Stimulated activated CD8-positive, alpha-beta memory T cell treated with anti-CD3 and anti-CD28 coated beads, Interleukin-4, amount 100 ng/mL, for 1 hour (primary cell): ENCODE measurements at places on chromosomes 7 and 10.

DNA sequence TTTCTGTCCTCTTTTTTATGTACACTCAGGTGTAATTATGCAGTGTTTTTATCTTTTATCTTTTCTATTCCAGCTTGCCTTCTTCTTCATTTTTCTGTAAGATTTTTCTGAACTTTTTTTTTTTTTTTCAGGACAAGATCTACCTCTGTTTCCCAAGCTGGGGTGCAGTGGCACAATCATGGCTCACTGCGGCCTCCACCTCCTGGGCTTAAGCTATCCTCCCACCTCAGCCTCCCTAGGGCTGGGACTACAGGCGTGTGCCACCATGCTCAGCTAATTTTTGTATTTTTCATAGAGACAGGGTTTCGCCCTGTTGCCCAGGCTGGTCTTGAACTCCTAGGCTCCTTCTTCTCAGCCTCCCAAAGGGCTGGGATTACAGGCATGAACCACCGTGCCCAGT, 6.3 kb upstream of the CALD1 start:
- DNase-seq, result no peak

- DNase-seq, result no peak
Observed at GRCh38 chr10:52265131-52265926, 48.8 kb upstream of the DKK1 start.

- no peak for DNase-seq
Observed at GRCh38 chr10:52128056-52128683, 185.9 kb upstream of the DKK1 start.

GRCh38 chr10:6778992-6779701, 199.1 kb upstream of the PRKCQ start:
- DNase-seq, result no peak

DNA sequence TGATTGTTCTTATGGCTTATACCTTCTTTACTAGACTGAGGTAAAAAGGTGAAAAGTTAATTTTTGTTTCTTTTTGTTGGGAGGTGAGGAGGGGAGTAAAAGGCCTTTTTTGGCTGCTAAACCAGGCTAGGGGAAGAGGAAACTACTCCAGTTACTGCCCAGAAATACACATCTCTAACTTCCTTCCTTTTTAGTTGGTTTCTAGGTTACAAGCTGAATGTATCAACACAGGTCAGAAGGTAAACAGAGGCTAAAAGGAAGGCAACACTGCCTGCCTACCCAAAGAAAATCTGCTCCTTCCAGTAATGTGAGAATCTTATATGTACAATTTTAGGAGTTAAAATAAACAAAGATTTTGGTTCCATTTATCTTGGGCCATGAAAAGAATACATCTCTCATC, 140.4 kb downstream of the NRBF2 start:
- DNase-seq, result no peak

DNA sequence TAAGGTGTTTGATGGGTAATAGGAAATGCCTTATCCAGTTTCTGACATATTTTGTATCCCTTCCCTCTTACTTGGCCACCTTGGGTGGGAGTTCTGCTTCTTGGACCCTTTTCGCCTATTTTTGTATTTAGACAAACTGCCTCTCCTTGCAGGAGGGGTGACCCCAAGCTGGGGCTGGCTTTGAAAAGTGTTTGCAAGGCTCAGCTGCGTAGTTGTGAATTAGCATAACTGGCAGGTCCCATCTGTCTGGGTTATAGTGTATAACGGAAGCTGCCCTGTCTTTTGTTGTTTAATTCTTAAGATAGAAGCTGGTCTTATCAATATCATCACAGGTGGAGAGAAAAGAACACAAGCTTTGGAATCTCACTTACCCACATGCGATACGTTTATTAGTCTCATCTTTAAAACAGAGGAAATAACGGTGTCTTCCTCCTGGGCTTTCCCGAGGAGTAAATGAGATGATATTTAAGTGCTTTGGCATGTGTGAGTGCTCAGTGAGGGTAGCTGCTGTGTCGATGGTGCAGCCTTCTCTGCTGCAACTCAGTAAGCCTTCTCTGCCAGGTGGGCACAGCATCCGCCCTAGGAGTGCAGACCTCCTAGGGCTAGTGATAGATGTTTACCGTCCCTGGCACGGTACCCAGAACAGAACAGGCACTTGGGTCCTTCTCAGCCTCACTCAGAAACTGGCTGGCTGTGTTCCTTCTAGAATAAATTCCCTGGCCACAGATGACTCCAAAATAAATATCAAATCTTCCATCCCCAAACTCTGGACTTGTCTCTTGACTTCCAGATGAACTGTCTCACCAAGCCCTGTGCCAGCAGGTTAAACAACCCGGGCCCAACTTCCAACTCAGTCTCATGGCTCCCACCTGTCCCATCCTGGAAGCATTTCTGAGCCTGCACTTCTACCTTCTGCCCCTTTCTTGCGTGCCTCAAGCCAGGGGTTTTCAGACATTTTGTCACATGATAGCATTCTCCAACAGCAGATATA, 227.3 kb downstream of the GFRA1 start:
- DNase-seq, result no peak
